ENCODE measurements at places on chromosomes 5 and 9.
A peak's percentile ranks its signal among the peaks of the same experiment; 100 is the strongest.

DNA sequence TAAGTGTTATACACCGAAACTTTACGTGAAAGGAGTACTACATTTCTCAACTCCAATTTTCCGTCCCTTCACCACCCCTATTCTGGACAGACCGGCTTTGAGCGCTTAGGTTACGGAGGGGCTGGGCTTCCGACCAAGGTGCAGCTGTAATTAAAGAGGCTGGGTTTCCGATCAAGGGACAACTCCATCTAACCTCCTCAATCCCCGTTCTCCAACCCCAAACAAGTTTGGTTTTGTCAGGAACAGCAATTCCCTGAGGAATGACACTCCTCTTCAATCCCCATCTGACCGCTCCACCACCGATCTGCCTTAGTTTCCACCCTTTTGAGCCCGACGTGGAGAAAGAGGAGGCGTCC is 577 bp downstream of the TUT7 start:
- DNase-seq, result no peak

- no peak for DNase-seq
These were observed 1.4 kb downstream of the RALGPS1 start for GRCh38 chr9:126915846-126916543.

GRCh38 chr9:117374076-117374725 is 40.7 kb downstream of the ASTN2 start:
- no peak for DNase-seq

DNA sequence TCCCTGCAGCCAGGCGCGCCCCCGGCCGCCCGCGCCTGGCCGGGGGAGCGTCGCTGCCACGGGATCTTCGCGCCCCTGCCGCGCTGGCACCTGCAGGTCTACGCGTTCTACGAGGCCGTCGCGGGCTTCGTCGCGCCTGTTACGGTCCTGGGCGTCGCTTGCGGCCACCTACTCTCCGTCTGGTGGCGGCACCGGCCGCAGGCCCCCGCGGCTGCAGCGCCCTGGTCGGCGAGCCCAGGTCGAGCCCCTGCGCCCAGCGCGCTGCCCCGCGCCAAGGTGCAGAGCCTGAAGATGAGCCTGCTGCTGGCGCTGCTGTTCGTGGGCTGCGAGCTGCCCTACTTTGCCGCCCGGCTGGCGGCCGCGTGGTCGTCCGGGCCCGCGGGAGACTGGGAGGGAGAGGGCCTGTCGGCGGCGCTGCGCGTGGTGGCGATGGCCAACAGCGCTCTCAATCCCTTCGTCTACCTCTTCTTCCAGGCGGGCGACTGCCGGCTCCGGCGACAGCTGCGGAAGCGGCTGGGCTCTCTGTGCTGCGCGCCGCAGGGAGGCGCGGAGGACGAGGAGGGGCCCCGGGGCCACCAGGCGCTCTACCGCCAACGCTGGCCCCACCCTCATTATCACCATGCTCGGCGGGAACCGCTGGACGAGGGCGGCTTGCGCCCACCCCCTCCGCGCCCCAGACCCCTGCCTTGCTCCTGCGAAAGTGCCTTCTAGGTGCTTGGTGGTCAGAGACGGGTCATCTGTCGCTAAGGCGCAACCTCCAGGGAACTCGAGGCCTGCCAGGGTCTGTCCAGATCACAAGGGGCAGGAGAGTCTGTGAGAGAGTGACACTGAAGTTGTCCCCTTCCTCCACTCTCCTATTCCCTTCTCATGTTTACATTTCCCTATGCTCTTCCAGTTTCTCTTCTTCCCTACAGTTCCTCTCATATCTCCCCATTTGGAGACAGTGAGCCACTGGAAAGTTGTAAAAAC is 1.3 kb downstream of the GPR150 start:
- DNase-seq, result no peak

- DNase-seq, result no peak
These were observed 2.7 kb downstream of the PCDHGC3 start for GRCh38 chr5:141478321-141478945.

DNA sequence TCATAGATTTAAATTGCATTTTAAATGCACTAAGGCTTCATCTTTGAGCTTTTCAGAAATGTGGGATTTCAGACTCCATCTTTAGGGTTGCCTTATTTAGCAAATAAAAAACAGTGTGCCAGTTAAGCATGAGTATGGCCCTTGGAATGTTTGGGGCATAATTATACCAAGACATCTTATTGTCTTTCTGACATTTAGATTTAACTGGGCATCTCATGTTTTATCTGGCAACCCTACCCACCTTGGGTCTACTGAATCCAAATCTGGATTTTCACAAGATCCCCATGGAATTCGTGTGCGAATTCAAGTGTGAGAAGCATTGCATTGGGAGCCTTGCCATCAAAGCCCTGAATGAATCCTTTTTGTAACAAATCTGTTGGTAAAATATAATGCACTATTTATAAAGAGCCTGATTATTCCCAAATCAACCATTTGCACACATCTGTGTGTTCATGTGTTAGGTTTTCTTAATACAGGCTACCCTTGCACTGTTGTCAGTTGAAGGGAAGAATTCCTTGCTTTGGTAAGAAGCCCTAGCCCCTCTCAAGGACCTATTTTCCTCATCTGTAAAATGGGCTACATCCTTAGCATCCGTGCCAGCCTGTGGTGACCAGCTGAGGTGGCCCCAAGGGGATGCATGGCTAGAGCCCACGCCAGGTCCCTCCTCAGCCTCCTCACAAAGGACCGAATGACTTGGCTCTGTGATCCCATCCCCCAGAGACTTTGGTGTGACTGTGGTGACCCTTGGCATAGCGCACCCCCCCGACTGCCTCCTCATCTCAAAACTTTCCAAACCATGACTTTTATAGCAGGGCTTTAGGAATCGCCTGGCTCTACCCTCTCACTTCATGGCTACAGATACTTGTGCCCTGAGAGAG is 8.1 kb downstream of the GSN start:
- no peak for DNase-seq

DNA sequence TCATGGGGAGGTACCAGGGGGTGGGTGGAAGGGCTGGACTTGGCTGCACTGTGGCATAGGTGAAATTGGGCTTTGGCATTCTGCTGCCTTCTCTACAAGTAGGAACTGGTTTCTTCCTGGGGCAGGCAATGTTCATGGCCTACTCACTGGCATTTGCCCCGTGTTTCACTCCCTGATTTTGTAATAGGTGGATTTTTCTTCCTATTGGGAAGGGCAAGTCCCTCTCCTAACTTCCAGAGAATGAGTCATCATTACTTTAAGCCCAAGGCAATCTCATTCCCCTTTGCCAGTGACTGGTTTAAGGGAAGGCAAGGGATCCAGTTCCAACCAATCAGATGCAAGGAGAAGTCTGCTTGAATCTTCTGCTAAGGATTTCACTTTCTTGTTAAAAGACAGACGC is 67.9 kb upstream of the ANKRD55 start:
- DNase-seq, result no peak

DNA sequence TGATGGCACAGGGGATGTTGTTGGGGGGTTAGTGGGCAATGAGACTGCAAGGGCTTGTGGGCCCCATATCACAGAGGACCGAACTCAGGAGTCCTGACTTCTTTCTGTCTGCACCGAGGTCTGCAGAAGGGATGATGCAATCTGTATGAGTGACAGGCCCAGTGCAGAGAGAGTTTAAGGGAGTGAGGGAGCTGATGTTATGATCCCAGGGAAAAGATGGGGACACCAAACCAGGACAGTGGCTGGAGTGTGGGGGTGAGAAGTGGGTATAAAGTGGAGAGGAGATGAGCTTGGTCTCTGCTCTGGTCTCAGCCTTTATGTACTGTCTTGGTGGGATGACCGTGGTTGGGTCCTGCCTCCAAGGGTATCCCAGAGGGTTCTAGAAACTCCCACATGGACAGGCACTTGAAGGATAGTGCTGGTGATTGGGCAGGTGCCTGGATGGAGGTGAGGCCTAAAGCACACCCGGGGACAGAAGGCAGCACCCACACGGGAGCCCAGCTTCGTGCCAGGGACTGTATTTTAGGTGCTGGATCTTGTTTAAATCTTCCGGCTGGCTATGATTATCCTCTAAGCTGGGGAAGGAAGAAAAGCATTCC is 21.9 kb downstream of the GSN start:
- no peak for DNase-seq

- DNase-seq, result no peak
These were observed at the start of gene RASEF for GRCh38 chr9:83062651-83063527. Gene RASEF, minus strand, starts transcription at chr9:83063142. Its CDS starts 275 bp downstream, at chr9:83062867.

DNA sequence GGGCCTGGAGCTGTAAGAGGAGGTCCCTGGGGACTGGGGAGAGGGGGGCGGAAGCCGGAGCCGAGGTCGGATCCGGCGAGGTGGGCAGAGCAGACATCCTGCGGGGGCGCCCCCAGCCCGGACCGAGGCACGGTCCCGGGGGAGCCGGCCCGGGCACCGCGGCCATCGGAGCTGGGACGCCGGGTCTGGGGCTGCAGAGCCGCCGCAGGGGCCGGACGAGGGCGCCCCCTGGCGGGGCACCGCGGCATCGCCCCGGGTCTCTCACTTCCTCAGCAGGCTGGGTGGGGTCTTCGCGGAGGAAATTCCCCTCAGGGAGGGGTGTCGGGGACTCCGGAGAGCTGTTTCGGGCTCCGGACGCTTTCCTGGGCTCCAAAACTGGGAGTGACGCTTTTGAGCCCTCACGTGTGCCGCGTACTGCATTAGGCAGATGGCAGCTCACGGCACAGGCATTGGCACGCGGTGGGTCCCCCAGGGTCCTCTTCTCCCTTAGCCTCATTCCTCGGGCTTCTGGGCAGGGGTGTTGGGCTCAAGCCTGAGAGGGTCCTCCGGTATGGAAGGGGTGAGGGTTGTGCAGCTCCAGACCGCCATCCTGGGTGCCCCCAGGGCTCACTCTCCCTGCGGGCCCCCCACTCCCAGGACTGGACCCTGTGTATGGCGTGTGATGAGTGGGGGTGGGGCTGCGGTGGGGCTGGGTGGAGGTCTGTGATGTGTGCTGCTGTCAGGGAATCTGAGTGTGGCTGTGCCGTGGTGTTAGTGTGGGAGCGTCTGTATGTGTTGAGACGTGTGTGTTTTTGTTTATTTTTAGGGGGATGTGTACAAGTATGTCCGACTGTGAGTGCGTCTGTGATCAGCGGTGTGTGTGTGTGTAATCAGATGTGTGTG is 29.6 kb downstream of the LHX2 start:
- DNase-seq, result no peak

GRCh38 chr5:124365361-124365801 is 381.1 kb downstream of the ZNF608 start:
- peak; percentile 45 for DNase-seq

GRCh38 chr5:133121611-133122150 is 69.9 kb downstream of the HSPA4 start:
- DNase-seq, result no peak

GRCh38 chr9:133362359-133363044 is 6.2 kb downstream of the SURF2 start:
- no peak for DNase-seq

- no peak for DNase-seq
These were observed 333.4 kb downstream of the ICE1 start for GRCh38 chr5:5755888-5756287.

DNA sequence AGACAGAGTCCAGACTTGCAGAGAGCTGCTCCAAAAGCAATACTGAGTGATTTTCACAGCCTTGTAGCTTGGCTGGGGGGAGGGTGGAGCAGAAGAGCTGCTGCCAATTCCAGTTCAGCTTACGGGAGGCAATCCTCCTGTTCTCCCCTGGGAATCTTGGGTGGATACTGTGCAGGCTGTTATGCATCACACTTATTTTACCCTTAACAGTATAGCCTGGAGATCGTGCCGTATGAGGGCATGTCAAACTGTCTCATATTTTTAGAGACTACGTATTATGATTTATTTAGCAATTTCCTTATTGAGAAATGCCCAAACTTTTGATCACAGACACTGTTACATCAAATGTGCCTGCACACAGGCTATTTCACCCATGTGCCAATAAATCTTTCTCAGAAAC is 85.2 kb downstream of the BASP1 start:
- DNase-seq, result no peak

GRCh38 chr9:126401107-126401506 is 74.5 kb downstream of the MVB12B start:
- DNase-seq, result no peak

DNA sequence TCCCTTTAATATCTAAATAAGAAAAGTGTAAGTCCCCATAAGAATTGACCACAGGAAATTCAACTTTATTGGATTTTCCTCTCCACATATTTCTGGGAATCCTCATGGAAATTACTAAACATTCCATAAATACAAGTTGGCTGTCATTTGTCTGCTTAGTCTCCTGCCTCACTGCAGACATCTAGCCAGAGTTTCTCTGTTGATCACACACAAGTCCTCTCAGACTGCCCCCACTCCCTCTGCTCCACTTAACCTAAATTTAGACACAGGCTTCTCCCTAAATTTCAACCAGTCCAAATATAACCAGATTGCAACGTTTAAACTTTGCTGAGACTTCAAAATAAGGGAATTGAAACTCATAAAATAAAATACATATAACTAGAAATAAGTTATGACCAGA is 982.1 kb downstream of the DTWD2 start:
- DNase-seq, result no peak

GRCh38 chr5:6758706-6759105 is 45.5 kb downstream of the TENT4A start:
- no peak for DNase-seq

- no peak for DNase-seq
These were observed 20.3 kb downstream of the MEF2C start for GRCh38 chr5:88862547-88863175.

GRCh38 chr9:132418726-132419363 is 8.8 kb downstream of the CFAP77 start:
- no peak for DNase-seq

DNA sequence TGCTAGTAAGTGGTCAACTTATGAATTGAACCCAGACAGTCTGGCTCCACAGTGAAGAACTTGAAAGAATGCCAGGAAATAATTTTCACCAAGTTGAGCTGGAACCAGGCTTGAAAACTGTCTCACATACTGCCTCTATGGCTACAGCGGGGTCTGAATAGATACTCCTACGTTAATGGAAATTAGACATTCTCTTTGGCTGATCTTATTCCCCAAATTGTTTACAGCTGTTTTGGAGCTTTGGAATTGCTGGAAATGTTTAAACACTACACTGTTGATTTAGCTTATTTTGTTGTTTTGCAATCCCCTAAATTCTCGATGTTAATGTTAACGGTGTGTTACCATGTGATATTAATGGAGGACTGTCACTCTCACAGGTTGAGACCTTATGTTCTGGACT is 146.4 kb downstream of the FBXL7 start:
- no peak for DNase-seq

- no peak for DNase-seq
These were observed 4.2 kb downstream of the ADAM19 start for GRCh38 chr5:157571357-157571827.

DNA sequence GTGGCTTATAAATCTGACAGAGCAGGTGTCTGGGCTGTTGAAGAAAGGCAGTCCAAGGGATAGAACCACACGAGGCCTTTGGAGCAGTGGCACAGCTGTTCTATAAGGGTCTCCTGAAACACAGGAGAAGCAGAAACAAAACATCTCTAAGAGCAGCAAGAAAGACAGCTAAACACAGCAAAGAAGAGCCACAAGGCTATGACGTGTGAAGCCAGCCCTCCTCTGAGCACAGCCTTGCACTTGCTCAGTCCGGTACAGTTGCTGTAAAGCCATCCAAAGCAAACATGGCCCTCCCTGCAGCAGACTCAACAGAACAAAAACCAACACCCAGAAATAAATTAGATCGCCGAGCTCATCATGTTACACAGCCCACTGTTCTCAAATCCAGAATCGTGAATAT is 2.6 kb upstream of the GZMK start:
- DNase-seq, result no peak

Data from NCI-H1436 treated with DMSO at 0.1 percent for 48 hours (cell line).